ENCODE measurements at places on chromosomes 2 and 18.

DNA sequence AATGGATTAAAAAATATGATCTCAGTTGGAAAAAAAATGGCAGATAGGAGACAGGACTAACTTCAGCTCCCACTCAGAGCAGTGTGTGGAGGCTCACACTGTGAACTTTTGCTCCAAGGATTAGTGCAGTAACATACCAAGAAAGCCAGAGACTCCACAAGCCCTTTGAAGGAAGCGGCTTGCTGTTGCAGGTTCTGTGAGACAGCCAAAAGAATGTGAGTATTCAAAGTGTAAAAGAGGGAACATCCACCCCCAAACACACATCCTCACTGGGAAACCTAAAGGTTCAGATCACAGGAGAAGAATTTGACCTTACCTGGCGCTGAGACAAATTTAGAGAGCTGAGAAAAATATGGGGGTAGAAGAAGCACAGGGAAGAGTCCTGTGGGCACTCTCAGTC, 77.5 kb downstream of the FAM171B start:
- DNase-seq: no peak

DNA sequence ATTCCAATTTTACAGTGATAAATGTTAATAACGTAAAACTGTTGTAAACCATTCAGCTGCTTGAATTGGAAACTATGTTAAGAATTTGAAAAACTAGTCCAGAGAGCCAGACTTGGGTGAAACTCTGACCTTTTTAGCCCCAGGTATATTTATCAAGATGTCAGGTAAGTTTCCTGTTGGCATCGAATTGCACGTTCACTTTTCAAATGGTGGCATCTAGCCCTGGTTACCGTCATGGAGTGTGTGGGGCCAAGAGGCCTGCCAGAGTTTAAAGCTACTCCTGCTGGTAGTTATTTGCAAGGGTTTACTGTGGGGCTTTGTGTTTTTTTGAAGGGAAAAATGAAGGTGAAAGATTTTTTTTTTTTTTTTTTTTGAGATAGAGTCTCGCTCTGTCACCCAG, 109.9 kb downstream of the WDSUB1 start:
- no peak for DNase-seq

GRCh38 chr2:126719833-126720351, 63.9 kb downstream of the GYPC start:
- DNase-seq: no peak

- DNase-seq: no peak
Measured at GRCh38 chr2:230960026-230960425, 35.0 kb upstream of the GPR55 start.

GRCh38 chr2:135226961-135227360, 174.9 kb downstream of the RAB3GAP1 start:
- DNase-seq: no peak

DNA sequence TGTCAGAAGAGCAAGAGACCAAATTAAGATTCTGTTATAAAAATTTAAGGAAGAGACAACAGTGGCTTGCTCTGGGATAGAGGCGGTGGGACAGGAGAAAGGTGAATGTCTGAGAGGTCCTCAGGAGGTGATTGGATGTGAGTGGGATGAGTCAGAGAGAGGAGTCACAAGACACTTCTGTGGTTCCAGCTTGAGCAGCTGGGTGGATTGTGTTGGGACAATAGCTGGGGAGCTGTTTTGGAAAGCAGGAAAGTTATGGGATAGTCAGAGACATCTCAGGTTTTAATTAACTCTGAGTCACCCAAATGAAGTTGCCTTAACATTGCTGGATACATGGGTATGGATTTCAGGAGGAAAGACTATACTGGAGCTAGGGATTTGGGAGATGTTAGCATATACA, 218.0 kb upstream of the TRIB2 start:
- DNase-seq: no peak
